ENCODE measurements at places on chromosomes 5 and 9.

DNA sequence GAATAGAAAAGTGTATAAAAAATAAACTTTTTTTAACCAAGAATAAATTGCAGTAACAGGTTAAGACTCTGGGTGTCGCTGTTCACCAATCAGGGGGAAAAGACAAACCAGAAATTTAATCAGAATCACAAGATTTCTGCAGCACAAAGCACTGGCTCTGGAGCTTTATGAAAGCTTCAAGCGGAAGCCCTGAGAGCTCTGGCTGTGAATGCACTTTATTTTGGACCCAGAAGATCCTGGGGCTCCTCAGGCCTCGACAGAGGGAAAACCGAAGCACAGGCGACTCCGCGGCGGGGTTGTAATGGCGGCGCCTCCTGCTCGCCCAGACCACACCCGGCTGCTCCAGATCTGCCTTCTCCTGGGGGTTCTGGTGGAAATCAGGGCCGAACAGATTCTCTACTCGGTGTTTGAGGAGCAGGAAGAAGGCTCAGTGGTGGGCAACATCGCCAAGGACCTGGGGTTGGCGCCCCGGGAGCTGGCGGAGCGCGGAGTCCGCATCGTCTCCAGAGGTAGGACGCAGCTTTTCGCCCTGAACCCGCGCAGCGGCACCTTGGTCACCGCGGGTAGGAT lies at the start of gene PCDHGA4:
TSS of gene PCDHGA4 (plus strand) at position 122 of the 570 bp plus-strand sequence. CDS start at position 209, 87 bp downstream.
- no peak for DNase-seq

DNA sequence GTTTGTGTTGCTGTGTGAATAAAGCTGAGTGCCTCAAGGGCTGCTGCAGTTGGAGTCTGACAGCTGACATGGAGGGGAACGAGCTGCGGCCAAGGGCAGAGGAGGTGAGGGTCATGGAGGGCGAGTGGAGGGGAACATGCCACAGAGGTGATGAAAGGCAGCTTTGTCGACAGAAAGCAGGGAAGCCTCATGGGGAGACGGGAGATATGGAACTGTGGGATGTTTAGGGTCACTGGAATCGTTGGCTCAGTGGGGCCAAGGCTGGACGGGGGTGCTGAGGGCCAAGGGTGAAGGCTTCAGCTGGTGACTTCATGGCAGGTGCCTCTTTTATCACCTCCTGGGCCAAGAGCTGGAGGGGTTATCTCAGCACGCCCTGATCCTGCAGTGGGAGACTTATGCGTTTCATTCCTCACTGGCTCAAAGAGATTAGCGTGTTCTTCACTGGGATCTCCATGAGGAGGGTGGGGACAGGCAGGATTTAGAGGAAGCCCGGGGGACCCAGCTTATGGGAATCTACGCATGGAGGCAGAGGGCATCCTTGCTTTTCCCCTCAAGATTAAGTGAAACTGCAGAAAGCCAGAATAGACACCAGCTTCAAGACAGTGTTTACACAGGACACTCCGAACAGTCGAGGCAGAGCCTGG lies 42.2 kb downstream of the FAM240B start:
- DNase-seq = no peak

- no peak for DNase-seq
Measured at GRCh38 chr5:2690293-2690692, 61.2 kb downstream of the IRX2 start.

GRCh38 chr9:70125621-70126263 lies 82.1 kb downstream of the MAMDC2 start:
- DNase-seq = no peak

Data from endodermal cell (in vitro differentiated cells).